K562 (cell line): ENCODE measurements at places on chromosomes 5 and 9. TPM values are rescaled to one million over a fixed set of nuclear protein-coding genes. Genes with fewer than 3 reads are reported as not detected.
A peak's percentile ranks its signal among the peaks of the same experiment; 100 is the strongest.

The UBE2R2 gene
- 11.3 and 11.8 TPM in 2 replicates for polyA plus RNA-seq

DNA sequence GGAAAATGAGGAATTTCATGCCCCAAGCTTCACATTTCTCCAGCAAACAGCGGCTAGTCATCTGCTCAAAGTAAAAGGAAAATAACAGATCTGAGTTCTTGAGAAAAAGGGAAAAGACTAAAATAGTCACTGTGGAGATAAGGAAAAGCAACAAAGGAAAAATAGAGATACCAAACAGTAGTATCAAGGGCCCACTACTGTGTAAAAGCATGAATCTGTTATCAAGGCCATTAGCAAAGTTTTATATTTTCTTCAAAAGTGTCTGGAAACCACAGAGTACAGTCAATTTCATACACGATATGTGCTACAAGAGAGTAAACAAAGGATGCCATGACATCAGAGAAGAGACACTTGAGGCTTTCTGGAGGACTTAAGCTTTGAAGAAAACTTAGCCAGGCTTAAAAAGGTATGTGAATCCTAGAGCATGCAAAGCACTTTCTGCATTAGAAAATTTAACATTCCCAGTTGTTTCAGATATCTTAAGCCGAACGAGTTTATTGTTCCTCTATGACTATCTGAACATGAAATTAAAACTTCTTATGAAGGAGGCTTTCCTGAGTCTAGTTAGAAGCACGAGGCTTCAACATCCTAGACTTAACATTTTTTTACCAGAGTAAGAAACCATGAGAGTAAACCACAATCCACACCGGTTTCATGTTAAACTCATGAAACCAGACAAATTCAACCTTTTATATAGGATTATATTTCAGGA lies 1.2 kb downstream of the TTC33 start:
- DNase-seq: no peak

- no peak for DNase-seq
These were observed 8.0 kb downstream of the KIAA1191 start for GRCh38 chr5:176353533-176353932.

- peak; percentile 14 for DNase-seq
These were observed 162.9 kb downstream of the TTLL11 start for GRCh38 chr9:121929893-121930875.

The PCDHB3 gene
- not detected in 2 replicates for polyA plus RNA-seq

DNA sequence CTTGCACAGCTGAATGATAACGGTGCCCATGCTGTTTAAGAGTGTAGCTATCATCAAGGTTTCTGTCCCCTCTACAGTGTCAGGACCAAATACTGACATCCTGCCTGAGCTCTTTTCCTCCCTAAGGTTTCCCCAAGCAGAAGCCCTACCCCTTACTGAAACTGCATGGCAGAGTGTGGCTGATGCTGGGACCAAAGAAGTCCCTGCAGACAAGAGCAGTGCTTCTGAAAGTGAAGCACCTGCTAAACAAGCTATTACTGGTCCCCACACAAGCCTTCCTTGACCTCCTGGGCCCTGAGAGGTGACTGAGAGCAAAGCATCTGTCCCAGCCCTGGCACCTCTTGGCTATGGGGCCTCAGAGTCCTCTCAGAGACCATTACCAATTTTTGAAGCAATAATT lies 56.1 kb downstream of the CFAP90 start:
- no peak for DNase-seq

DNA sequence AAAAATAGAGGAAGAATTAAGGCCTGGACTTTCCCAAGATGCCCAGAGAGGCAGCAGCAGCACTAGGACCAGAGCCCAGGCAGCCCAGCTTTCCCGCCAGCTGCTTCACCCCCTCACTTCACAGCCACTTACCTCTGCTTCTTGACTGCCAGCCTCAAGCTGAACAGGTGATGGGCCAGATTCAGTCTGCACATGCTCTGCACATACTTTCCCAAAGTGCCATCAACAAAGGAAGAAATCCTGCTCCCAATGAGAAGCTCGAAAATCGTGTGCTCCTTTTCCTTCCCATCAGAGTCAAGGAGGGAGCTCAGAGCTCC lies 4.1 kb upstream of the SLC25A48 start:
- no peak for DNase-seq

- no peak for DNase-seq
These were observed 35.1 kb downstream of the GAS1 start for GRCh38 chr9:86912210-86912609.

DNA sequence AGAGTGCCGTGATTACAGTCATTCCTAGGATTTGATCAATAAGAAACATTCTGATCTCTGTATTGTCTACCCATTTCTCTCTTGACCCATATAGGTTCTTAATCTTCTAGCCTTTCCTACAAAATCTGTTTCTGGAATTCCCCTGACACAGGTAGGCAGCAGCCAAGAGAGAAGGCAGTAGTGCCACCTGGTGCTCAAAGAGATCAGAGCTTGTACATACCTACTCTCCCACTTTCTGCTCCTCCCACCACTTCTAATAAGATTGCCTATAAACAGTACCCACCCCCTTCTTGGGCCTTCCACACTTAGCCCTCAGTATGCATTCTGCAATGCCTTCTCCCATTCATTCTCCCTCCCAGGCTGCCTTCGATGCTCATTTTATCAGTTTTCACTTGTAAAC lies 117.4 kb upstream of the RORB start:
- DNase-seq: no peak

GRCh38 chr5:105752801-105753200 lies 1917.9 kb downstream of the EFNA5 start:
- DNase-seq: no peak

DNA sequence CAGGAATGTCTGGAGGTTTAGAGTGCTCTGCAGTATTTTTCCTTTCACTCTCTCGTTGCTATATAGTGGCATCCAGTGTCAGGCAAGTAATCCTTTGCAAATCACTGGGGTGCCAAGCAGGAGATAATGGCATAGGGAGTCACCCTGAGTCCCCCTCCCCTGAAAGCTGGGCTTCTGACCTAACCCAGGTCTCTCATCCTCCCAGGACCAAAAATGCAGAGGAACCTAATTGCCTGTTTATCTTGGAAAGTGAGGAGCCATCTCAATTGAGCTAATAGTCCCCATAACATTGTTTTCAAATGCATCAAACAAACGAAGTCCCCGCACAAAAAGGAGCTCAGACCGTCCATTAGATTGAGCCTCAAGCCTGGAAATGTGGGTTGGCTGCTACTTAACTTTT lies 368.0 kb upstream of the IRX2 start:
- DNase-seq: no peak

DNA sequence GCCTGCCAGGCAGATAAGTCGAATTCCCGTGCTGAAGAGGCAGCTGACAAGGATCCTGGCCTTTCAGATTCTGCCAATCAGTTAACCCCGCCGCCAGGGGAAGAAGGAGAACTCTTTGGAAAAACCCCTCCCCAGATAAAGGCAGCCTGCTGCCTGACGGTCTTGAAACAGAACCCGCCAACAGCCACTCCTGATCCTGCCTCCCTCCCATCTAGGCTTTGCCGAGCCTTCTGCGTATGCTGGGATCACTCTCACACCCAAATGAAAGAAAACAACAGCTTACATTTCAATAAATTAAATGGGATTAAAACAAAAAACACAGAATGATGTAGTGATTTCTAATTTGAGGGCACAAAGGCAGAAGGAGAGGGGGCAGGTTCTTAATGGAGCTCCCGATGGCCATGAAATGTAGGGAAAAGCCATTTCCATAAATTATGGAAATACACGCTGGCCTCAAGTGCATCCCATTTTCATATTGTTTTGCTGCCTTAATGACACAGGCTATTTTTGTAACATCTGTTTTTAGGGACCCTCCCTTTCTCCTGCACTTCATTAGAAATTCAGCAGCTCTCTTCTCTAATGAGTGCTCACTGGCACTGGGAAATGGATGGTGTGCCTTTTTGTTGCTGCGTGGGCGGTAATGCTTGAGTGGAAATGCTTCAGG lies 319.1 kb downstream of the MED10 start:
- no peak for DNase-seq

- no peak for DNase-seq
These were observed 33.0 kb upstream of the NCS1 start for GRCh38 chr9:130139251-130139650.

The PCDHA9 gene
- not detected in 2 replicates for polyA plus RNA-seq

The SLC12A7 gene
- 0.73 and 1.0 TPM in 2 replicates for polyA plus RNA-seq

DNA sequence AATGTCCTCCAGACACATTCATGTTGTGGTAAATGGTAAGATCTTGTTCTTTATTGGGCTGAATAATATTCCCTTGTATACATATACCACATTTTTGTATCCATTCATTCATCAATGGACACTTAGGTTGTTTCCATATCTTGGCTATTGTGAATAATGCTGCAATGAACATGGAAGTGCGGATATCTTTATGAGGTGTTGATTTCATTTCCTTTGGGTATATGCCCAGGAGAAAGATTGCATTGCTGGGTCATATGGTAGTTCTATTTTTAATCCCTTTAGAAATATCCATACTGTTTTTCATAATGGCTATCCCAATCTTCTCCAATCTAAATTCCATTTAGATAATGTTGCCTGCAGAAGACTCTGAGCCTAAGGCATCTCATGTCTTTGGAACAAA lies 78.0 kb upstream of the TNC start:
- DNase-seq: no peak

DNA sequence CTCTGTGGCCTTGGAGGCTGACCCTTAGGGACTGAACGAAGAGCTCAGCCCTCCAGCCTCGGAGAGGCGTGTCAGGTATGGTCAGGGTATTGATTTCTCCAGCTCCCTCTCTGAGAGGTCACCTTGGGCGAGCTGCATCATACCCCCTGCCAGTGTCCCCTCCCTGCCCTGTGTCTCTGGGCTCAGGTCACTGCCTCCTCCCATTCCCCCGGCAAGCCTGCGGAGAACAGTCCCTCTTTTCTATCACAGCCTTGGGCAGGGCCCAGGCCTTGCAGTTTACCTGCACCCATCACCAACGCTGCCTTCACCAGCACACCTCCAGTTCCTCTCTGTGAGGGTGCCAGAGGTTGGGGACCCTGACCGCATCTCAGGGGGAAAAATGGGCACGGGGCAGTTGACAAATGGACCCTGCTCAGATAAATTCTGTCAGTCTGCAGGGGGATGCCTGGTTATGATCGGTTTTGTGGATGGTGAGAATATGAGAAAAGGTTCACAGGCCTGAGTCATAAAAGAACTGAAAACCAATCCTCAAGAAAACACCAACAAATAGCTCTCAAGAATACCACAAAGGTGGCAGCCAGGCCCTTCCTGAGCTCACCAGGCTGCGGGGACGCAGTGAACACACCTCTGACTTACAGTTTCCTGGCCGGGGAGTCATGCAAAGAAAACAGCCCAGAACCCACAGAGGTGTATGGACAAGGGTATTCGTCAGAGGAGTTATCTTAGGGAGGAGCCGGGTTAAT lies 24.7 kb upstream of the RXRA start:
- no peak for DNase-seq

DNA sequence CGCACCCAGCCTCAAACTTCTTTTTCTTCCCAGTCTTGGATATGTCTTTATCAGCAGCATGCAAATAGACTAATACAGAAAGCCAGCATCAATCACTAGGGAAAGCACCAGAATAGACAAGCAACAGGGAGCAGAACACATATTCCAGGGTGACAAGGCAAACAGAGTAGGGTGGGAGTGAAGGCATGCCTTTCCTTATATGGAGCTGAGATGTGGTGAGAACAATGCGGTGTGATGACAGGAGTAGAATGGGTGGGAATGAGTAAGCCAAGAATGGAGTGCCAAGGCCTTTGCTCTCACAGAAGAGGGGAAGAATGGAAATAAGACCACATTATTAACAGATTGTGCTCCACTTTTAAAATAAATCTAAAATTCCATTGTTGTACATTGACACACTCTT lies 115.6 kb downstream of the CETN3 start:
- no peak for DNase-seq

- DNase-seq: no peak
These were observed 1168.7 kb upstream of the NUDT12 start for GRCh38 chr5:104731331-104731730.

GRCh38 chr9:108759835-108760234 lies 96.0 kb downstream of the ACTL7B start:
- no peak for DNase-seq
